GM04504 (cell line): ENCODE measurements at places on chromosomes 5 and 9.

GRCh38 chr5:93342563-93343061 is 238.4 kb downstream of the NR2F1-AS1 start:
- DNase-seq, result no peak

GRCh38 chr5:14738050-14738449 is 73.5 kb downstream of the OTULIN start:
- no peak for DNase-seq

- no peak for DNase-seq
Measured at GRCh38 chr9:136728548-136729123, 14.1 kb downstream of the LCN10 start.

DNA sequence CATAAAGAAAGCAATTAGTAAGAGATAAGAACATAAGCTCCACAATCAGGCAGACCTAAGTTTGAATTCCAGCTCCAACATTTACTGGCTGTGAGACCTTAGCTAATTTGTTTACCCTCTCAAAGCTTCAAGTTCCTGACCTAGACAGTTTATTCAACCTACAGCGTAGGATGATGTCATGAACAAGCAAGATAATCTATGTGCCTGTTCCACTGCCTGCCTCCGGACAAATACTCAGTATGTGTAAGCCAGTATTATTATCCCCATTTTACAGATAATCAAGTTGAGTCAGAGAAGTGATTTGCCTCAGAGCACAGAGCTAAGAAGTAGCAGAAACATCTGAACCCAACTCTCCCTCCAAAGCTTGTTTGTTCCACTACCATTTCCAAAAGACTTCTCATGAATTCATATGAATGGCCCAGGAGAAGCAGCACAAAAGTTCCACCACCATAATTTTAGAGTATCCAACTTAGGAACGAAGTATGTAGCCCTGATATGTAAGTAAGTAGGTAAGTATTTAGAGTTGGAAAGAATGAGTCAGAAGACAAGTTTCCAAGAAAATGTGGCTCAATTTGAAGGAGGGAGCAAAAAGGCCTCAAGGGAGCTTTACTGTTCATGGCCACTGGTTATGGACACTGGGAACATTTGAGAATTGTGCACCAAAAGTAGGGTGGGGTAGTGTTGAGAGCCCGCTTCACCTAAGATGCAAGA is 398.2 kb downstream of the NFIB start:
- DNase-seq, result no peak

- DNase-seq, result no peak
Measured at GRCh38 chr5:128708841-128709240, 170.8 kb upstream of the FBN2 start.

DNA sequence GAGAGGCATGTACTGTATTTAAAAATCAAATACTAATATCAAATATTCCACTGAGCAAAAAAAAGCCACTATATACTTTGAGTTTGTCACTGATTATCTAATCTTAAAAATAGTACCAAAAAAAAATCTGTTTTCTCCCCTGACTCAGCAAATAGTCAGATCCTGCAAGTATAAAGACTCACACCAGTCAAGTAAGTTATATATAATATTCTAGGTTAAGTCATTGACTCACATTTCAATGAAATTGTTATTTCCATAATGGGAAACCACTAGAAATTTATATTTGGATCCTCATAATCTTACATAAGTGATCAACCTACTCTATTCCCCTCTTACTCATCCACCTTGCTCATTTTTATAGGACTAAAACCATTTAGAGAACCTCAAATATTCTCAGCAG is 447.2 kb upstream of the MEF2C start:
- no peak for DNase-seq

DNA sequence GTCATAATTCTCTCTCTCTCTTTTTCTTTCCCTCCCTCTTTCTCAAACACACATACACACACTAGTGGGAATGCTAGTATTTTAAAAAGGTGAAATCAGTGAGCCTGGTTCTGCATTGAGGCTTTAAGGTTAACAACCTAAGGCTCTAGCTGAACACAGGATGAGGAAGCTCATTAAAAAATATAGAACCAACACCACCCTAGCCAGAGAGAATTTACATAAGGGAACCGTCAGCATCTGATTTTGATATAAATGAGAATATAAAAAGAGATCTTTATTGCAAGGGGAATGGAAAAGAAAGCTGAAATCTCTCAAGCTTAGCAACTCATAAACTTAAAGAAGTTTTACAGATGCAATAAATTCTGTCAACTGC is 100.5 kb downstream of the MAMDC2 start:
- DNase-seq, result no peak

DNA sequence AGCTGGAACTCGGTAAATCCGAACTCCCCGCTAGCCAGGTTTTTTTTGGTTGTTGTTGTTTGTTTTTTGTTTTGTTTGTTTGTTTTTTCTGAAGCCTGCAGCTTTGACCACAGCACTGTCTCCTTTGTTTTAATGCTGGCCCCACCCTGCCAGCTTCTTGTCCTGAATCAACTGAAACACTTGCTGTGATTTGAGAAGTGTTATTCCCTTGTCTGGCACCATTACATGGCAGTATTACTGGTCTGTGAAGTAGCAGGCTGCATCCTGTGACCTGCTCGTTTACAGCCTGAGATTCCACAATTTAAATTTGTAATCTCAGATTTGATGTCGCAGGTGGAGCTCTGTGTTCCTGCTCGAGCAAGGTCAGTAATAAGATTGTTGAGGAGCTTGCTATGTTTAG is 1.4 kb upstream of the SLC36A2 start:
- DNase-seq, result no peak

DNA sequence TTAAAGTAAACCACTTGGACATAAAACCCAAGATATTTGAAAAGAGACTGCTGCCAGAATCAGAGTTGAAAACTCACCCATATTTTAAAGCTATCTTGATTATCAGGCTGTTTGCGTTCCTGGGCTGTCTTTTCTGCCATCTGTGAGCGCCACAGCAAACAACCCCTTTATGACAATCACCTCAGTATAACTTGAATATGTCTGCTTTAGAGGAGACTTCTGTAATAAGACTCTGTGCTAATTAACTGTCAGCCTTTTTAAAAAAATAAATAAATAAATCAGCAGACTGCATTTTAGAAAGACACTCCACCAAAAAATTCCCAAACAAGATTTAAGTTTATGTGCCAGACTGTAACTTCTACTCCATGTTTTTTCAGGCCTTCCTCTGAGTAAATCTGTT is 375.7 kb upstream of the CCNH start:
- no peak for DNase-seq

DNA sequence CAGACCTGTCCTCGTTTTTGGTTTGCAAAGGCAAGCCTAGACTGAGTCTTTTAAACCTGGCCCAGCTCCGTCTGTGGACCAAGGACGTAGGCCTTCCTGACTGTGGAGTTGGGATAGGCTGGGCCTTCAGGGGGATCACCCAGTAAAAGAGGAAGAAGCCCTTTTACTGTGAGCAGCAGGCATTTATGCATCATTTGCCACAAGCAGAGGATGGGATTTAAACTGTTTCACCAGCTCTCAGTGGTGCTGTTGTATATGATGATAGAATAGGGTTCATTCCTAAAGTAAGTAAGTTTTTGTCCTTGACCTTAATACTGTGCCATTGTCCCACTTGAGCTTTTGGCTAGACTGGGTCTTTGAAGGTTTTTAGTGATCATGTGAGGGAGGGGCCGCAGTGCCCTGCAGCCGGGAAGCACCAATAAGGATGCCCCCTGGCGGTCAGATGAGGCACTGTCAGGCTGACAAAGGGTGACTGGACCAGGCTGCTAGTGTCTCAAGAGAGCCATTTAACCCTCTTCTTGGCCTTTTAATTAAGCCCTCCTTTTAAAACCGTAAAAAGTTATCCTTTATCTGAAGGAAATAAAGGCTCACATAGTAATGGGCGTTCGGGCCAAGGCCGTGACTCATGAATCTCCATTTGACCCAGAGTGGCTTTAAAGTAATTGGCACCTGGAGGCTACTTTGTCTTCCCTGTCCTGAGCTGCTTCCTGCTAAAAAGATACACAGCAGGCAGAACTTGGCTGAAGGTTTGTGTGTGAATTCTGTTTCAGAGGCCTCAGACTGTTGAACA is 74.0 kb downstream of the UBAP1 start:
- DNase-seq, result peak; percentile 20

GRCh38 chr5:63121471-63121870 is 542.9 kb downstream of the LRRC70 start:
- no peak for DNase-seq

DNA sequence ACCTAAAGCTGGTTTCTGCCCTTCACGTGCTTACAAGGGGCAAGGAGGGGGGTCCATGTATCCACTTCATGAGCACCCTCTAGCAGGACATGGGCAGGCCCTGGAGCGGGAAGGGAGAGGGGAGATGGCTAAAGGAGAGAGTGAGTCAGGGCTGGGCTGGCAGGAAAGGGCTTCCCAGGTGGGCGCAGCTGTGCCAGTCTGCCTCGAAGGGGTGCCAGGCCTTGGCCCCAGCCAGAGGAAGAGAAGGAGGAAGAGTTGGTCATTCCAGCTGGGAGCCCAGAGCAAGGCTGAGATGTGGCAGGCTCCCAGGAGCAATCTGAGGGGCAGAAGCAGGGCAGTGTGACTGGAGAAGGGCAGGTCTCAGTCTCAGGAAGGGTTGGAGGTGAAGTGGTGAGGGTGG is 24.7 kb downstream of the TRIM14 start:
- DNase-seq, result no peak

DNA sequence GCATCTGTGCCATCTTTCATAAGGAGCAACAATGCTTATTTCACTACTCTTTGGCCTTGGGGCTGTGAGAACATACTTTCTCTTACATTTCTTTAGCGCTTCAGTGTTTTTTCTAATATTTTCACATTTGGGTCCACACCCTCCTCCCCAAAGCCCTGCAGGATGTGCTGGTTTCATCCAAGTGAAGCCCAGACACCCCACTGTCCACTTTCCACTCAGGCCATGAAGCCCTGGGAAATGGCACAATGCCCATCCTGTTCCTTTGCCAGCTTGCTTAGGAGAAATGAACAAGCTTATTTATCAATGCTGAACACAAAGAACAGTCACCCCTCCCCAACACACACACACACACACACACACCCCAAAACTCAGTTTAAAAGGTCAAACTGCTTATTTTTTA is 17.3 kb upstream of the TMOD1 start:
- no peak for DNase-seq

GRCh38 chr9:97627624-97628023 is 5.5 kb downstream of the TSTD2 start:
- no peak for DNase-seq

GRCh38 chr5:55037046-55037771 is 13.2 kb downstream of the GZMK start:
- DNase-seq, result no peak

DNA sequence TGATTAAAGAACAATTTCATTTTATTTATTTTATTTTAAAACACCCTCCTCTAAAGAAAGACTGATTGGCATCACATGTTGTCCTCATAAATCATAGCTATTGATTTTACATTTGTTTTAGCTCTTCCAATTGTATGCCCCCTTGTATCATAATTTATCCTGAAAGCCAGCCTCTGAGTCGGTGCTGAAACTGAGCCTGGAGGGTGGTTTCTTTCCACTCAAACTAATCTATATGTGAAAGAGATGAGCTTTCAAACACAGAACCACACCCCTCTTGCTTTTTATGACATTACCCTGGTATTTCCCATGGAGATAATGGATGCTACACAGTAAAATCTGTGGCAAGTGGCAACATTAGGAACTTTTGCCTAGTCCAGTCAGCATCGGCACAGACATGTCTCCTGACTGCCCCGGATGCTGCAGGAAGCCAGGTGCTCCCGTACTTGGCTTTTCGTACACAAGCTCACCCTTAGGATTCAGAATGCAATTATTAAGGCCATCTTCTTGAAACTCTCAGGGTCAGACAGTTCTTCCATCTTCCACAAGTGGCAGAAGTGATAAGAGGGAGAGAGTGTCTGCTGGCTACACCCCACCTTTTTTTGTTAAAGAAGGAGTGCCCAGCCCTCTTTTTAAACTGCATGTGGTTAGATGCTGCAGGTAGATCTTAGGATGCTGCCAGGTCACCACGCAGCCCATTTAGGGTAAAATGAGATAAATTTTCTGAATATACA is 91.1 kb downstream of the SNCAIP start:
- no peak for DNase-seq

DNA sequence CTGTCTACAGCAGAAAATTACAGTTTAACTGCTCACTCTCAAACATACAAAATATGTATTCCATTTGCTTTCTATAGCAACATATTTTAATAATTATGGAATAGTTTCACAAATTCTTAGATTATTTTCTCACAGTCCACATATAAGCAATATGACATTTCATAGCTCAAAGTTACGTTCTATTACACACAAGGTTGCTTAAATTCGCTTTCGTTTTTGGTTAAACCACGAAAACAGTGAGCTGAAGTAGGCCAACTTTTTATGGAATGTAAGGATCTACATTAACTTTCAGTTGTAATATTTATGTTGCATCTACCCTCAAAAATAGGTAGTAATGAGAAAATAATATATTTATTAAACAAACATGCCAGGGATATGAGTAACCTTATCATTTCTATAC is 966.0 kb upstream of the ACO1 start:
- DNase-seq, result no peak

DNA sequence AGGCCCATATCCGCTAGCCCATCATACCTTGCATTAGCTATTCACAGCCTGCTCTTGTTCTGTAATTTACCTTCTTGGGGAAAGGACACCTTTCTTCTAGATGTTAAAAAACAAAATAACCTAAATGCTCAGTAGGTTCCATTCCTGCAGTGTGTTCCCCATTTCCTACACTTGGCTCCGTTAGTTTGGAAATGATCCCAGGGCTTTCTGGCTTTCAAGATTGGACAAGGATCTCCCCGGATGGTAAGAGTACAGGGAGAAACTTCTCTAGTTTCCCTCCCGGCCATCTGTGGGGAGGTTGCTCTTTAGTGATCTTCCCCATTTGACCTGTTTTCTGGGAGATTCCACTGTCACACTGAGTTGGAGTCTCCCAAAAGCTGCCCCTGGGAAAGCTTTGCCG is 27.3 kb upstream of the STC2 start:
- no peak for DNase-seq

GRCh38 chr5:132210944-132211343 is 16.7 kb downstream of the P4HA2 start:
- no peak for DNase-seq

- DNase-seq, result no peak
Measured at GRCh38 chr5:11177999-11178711, 417.1 kb upstream of the DAP start.

DNA sequence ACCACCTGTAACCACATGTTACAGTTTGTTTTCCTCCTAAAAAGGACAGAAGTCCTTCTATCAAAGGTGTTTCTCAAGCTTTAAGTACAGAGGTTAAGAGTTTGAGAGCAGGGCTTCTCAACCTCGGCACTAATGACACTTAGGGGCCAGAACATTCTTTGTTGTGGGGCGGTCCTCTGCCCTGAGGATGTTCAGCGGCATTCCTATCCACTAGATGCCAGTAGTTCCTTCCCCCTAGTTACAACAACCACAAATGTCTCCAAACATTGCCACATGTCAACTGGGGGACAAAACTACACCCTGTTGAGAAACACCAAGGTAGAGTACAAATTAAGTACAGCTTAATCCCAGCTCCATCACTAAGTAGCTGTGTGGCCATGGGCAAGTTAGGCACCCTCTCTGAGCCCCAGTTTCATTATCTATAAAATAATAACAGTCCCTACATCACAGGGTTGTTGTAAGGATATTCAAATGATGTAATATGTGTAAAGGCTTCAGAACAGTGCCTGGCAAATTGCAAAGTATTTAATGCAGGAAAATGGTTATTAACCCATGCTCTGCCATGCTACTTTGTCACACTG is 44.6 kb downstream of the PIP5K1B start:
- DNase-seq, result no peak
